ENCODE measurements at places on chromosomes 3 and 15. TPM values are rescaled to one million over a fixed set of nuclear protein-coding genes. Genes with fewer than 3 reads are reported as not detected.

The ZNF860 gene
- 2.3 TPM for total RNA-seq

GRCh38 chr3:120637851-120638559 lies 41.9 kb downstream of the NDUFB4 start:
- DNase-seq, result no peak

DNA sequence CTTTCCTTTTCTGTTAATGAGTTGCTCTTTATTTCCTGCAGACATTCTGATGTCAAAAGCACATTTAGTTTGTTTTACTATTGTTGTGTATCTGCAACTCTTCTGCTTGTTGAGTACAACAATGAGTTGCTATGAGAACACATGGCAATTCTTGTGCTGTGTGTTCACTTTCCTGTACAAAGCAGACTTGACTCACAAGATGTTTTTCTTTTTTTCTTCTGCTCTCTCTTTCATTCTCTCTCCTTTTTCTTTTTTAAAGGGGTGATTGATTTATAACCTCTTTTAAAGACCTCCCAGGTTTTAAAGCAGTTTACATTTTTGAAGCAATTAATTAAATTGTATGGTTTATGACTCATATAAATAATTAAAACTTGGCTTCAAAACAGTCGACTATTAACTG lies 31.6 kb upstream of the ABHD10 start:
- DNase-seq, result no peak

- peak; percentile 83 for DNase-seq
Measured at GRCh38 chr15:90191794-90192509, 9.2 kb upstream of the SEMA4B start.

GRCh38 chr3:94607778-94608177 lies 544.9 kb downstream of the NSUN3 start:
- no peak for DNase-seq

DNA sequence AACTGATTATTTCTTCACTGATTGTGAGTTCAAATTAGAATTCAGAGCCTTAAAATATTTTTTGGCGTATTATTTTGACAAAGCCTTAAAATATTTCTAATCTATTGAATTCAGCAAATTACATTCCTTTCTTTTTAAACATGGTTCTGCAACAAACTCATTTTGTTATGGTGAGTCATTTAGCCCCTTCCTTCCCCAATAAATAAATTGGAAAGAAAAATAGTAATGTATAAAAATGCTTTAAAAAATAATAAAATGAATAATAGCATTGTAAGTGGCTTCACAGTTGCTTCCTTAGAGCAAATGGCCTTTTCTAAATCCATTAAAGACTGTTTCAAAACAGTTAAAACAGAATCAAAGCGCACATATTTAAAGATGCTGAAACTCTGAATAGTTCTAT lies 12.1 kb downstream of the CSNK1G1 start:
- no peak for DNase-seq

The PDIA5 gene
- total RNA-seq, result 4.9 TPM

DNA sequence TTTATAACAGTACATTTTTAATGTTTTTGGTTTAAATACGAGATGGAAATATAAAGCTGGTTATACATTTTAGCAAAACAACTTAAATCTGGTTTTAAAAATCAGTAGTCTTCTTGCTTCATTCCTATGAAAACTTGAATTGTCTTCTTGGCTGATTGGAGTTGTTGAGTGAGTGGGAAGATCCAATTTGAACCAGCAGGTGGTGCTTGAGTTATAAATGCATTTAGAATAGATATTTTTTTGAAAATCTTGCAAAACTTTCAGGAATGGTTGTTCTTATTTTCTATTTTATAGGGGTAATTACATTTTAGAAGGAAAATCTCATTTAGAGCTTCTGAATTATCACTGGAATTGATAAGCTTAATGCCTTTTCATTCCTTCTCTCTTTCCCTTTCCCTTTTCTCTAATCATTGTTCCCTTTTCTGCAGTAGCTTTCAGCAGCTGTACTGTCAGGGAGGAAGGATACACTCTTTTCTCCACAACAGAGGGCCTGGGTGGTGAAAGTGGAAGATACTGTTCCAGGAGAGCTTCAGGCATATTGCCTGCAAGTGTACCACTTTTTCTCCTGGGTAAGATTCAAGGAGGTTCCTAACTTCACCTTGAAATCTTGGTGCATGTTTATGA lies 335.6 kb downstream of the NLGN1 start:
- DNase-seq, result no peak

DNA sequence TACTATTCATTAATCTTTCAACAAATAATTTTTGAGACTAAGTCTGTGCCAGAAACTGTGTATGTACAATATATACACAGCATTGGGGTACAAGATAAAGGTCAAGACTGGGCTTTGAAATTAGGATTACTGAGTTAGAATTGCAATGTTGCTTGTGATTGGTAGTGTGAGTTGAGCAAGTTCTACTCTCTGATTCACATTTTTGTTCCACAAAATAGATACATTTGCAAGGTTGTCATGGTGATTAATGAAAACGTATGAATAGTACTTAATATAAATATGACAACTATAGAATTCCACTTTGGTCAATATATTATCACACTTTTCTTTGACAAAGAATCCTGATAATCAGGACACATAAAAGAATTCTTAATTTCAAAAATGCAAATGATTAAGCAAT lies 314.6 kb downstream of the GBE1 start:
- no peak for DNase-seq

The GOLGA8G gene
- not detected for total RNA-seq

The FBXW12 gene
- 0.55 TPM for total RNA-seq

The KNG1 gene
- not detected for total RNA-seq

GRCh38 chr15:67110361-67110781 lies 45.0 kb downstream of the SMAD3 start:
- DNase-seq, result no peak

GRCh38 chr3:16500911-16501310 lies 12.6 kb downstream of the RFTN1 start:
- no peak for DNase-seq

The CFAP20DC gene
- 1.2 TPM for total RNA-seq

DNA sequence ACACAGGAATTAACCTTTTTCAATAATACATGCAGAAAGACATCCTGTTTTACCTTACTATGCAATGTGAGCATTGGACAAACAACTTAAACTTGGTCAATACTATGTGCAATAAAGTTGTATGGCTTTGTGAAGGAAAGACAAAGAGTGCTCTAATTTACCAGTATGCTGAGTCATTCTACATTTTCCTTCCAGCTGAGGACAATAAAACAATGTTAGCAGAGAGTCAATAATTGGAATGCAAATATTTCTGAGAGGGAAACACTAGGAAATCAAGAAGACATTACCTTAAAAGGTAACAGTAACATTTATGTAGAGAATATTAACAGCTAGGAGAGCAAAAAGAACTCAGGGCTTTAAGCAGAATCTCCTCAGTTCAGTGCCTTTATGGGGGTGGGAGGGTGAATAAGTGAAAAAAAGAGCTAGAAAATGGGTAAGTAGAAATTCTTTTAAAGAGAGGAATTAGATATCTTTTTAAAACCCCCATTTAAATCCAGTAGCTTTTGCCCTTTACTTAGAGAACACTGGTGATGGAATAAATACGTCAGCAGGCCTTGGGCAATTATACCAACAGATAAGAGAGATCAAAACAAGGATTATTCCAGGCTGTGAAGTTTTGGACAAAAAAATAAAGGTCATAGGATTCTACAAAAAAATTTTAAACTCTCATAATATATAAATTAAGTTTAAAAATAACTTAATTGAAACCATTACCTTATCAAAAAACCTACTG lies 11.6 kb upstream of the HGD start:
- no peak for DNase-seq

DNA sequence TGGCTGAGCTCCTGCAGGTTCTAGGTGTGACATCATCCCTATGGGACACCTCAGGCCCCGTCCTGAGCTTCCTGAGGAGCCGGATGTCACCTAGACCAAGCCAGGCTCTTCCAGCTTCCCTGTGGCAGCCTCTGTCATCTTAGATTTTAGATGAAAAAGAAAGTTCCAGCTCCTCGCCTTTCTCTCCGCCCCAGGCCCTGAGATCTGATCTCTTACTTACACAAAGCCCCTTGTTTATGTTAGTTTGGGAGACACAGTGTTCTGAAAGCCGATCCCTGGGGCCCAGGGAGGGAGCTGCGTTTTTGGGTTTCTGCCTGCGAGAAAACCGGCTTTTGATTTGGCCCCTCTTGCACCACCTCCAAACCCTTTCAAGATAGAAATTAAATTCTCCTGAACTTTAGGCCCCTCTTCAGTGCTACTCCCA lies 40.2 kb upstream of the FAM107A start:
- DNase-seq, result no peak

- DNase-seq, result no peak
Measured at GRCh38 chr3:131789188-131789587, 245.6 kb downstream of the CPNE4 start.

The DET1 gene
- 5.0 TPM for total RNA-seq

The MAPKBP1 gene
- total RNA-seq, result 93.4 TPM

The GJD2 gene
- total RNA-seq, result 3.7 TPM

The CP gene
- total RNA-seq, result 30.2 TPM

DNA sequence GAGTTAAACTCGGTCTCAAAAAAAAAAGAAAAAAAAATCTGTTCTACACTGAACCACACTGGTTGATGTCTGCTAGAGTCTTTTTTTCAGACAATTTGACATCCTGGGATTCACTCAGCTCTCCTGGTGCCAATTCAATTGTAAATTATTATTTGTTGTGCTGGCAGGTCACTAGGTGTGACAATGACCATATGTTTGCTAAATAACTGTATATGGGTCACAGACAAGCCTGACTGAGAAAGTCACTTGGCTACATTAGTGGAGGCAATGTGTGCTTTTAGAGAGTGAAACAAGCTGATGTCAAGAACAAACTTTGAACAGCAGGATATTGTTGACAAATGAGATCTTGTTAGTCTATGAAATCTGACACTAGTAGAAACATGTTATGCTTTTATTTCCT lies 1379.1 kb downstream of the ZPLD1 start:
- DNase-seq, result no peak

The MEIS2 gene
- 53.7 TPM for total RNA-seq

The DAZL gene
- not detected for total RNA-seq

GRCh38 chr3:139517321-139518065 lies 22.0 kb downstream of the RBP1 start:
- DNase-seq, result no peak

GRCh38 chr3:111768571-111769100 lies 90.4 kb upstream of the PHLDB2 start:
- DNase-seq, result no peak

DNA sequence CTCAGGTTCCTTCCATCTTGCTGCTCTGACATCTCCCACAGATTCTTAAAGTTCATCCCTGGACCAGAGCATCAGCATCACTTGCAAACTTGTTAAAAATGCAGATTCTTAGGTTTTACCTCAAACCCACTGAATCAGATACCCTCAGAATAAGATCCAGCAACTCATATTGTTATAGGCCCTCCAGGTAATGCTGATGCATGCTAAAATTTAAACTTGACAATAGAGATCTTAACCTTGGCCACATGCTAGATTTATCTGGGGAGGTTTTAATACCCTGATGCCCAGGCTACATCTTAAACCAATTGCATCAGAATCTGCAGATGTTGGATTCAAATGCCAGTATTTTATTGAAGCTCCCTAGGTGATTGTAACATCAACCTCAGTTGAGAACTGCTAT lies 256.9 kb downstream of the RYR3 start:
- no peak for DNase-seq

DNA sequence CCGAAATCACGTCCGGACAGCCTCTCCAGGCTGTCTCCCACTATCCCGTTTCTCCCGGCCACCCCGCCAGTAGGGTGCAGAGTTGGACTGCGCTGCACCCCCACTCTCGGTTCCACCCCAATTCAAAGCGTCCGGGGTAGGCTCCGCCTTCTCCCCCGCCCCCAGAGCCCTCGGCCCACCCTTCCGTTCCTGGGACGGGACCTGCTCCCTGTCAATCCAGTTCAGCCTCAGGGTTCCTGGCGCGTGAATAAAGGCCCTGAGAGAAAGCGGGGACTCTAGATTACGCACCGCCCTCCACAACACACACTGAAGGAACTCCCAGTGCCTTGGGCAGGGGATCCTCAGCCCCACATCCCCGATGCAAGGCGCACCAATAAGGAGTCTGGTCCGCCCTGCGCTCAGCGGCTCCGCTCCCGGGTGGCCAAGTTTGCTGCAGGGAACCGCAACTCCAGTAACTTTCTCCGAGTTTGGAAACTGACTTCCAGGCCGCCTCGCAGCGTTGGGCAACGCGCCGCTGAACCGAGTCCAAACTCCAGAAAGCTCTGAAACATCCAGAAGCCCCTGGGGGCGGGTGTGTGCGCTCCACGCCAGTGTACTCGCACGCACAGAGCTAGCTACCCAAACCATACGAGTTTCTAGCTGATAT lies 1.9 kb downstream of the ADAMTS9 start:
- peak; percentile 60 for DNase-seq

The TMEM207 gene
- not detected for total RNA-seq

The CELF6 gene
- 21.0 TPM for total RNA-seq

DNA sequence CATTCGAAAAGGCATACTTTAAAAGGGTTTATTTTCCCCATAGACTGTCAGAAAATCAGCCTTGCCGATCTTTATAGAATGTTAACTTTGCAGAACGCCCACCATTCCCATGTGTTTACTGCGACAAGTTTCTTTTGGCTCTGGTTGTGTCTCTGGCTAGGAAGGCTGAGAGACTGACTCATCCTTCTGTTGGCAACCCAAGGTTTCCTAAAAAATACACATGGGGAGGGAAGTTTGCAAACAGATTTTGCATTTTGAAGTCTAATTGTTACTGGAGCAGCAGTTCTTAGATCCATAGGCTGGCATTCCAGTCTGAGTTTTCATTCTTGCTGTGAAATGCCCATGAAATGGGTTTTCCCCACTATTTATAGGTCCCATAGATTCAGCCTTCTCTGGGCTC lies 37.9 kb upstream of the MINAR1 start:
- DNase-seq, result no peak

DNA sequence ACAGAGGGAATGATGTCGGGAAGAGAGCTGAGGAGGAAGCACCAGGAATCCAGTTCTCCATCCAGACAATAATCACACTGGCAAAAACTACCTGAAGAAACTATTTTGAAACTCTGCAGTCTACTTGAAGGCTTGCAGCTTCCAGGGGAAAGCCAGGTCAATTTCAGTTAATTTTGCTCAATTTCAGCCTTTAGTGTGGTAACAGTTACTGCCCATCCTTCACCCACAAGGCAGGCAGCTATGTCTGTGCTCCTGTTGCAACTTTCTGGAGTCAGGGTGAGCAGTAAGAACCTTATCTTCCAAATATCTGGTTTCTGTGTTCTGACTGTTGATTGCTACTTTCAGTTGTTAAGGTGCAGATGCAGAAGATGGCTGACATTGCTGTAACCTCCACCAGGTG lies 221.7 kb downstream of the ADAMTS17 start:
- DNase-seq, result no peak

The DHX36 gene
- total RNA-seq, result 98.2 TPM

- no peak for DNase-seq
Measured at GRCh38 chr15:85578941-85579701, 198.7 kb downstream of the AKAP13 start.

The SLC12A1 gene
- total RNA-seq, result 2.0 TPM

Data from dorsolateral prefrontal cortex (tissue), 122 donors.